ENCODE measurements at places on chromosomes 11 and 22. TPM values are rescaled to one million over a fixed set of nuclear protein-coding genes. Genes with fewer than 3 reads are reported as not detected.

GRCh38 chr11:85680897-85681296, 5.1 kb downstream of the CCDC89 start:
- no peaks in the 10 kb centered on the region for H3K36me3 ChIP-seq
- no peaks in the 10 kb centered on the region for H3K27me3 ChIP-seq
- H3K27ac ChIP-seq: no peak overlapping the region
- H3K4me3 ChIP-seq: no peak overlapping the region
- H3K4me1 ChIP-seq: no peaks in the 10 kb centered on the region

The CATSPER1 gene
- total RNA-seq: not detected

- H3K4me3 ChIP-seq: no peak overlapping the region
- H3K4me1 ChIP-seq: no peaks in the 10 kb centered on the region
- DNase-seq: no peak
- H3K27ac ChIP-seq: no peak overlapping the region
Observed at GRCh38 chr22:28896611-28897010, 13.2 kb downstream of the ZNRF3 start.

DNA sequence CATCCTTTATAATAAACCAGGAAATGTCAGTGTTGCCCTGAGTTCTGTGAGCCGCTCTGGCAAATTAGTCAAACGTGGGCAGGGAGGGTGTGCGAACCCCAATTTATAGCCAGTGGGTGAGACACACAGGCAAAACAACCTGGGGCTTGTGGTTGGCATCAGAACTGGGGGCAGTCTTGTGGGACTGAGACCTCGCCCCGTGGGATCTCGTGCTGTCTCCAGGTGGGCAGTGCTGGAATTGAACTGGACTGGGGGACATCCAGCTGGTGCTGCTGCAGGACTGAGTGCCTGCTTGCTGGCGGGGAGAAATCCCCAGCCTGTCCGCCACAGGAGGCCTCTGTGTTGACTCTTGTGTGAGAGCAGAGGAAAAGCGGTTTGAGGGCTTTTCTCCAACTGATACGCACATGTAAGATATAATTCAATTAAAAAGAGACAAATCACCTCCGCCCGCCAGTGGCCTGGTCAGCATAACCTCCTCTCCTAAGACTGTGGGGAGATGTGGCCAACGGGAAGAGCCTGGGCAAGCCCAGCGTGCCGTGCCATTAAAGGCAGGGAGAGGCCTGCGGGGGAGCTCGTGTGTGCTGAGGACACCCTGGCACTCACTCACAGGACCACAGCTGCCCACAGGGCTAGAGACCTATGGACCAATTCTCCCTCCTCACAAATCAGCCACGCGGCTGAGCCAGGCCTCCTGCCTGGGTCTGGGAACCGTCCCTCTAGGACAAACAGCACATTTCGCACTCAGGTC, 18.4 kb downstream of the SULT4A1 start:
- no peak overlapping the region for H3K27ac ChIP-seq
- H3K4me1 ChIP-seq: no peaks in the 10 kb centered on the region
- DNase-seq: no peak
- no peaks in the 10 kb centered on the region for H3K27me3 ChIP-seq
- no peaks in the 10 kb centered on the region for H3K36me3 ChIP-seq
- H3K4me3 ChIP-seq: no peak overlapping the region

Measured in colonic mucosa (tissue), 4 donors.